ENCODE measurements at places on chromosomes 4 and X.

DNA sequence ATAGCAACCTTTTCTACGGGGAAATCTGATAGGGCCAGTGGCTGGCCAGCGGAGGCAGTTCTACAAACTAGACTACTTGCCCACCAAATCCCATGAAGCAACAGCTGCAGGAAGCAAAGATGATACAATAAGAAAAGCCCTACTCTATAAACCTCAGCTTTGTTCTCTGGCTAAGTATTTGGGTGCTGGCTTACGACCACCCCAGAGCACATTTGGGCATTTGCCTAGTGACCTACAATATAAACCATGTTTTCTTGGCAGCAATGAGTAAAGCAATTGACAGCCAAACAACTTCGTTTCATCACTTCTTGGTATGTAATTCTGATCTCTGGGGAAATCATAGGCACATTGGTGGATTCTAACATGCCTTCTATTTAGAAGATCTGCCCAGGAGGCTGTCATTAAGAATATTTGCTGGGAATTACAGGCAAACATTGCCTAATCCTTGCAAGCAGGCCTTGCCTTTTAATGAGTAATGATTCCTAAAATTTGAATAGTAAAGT lies 7.5 kb upstream of the LHFPL1 start:
- DNase-seq: no peak

DNA sequence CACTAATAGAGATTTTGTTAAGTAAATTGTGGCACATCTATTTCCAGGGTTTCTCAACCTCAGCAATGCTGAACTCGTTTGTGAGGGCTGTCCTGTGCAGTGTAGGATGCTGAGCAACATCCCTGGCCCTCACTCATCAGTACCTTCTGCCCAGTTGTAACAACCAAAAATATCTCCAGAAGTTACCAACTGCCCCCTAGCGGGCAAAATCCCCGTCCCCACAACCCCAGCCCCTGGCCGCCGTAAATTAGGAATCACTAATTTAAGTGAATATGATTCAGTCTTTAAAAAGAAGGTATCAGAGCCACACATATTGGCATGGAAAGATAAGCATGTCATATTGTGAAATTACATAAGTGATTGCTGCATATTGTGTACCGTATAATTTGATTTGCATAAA lies 123.4 kb downstream of the ASB9 start:
- peak; percentile 3 for DNase-seq

GRCh38 chrX:33307911-33308354 lies 96.6 kb upstream of the DMD start:
- peak; percentile 64 for DNase-seq

DNA sequence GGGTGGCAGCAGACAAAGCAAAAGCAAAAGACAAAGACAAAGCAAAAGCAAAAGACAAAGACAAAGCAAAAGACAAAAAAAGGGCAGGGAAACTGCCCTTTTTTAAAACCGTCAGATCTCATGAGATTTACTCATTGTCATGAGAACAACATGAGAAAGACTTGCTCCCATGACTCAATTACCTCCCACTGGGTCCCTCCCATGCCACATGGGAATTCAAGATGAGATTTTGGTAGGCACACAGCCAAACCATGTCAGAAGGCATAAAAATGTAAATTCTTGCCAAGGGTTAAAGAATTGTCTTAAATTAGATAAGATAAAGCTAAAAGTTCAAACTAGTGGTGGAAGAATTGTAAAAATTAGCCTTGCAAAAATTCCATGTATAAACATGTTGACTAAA lies 419.7 kb downstream of the TRAM1L1 start:
- DNase-seq: no peak

- DNase-seq: no peak
Measured at GRCh38 chrX:5236749-5237148, 991.9 kb downstream of the NLGN4X start.

DNA sequence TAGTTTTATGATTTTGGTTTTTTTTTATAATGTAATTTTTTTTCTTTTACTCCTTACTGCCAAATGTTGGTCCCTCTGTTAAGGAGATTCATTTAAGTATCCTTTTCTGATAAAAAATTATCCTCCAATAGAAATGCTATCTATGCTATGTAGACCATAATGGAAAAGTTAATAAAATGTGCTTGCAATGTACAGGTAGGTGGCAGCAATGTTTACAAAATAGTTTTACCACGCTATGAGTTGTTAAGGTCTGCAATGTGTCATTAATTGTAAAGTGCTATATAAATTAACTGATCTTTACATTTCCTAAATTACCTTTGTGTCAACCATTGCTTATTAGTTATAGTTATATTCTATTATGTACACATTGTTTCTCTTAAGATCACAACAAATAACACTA lies 3.8 kb upstream of the CENPC start:
- DNase-seq: peak; percentile 71

DNA sequence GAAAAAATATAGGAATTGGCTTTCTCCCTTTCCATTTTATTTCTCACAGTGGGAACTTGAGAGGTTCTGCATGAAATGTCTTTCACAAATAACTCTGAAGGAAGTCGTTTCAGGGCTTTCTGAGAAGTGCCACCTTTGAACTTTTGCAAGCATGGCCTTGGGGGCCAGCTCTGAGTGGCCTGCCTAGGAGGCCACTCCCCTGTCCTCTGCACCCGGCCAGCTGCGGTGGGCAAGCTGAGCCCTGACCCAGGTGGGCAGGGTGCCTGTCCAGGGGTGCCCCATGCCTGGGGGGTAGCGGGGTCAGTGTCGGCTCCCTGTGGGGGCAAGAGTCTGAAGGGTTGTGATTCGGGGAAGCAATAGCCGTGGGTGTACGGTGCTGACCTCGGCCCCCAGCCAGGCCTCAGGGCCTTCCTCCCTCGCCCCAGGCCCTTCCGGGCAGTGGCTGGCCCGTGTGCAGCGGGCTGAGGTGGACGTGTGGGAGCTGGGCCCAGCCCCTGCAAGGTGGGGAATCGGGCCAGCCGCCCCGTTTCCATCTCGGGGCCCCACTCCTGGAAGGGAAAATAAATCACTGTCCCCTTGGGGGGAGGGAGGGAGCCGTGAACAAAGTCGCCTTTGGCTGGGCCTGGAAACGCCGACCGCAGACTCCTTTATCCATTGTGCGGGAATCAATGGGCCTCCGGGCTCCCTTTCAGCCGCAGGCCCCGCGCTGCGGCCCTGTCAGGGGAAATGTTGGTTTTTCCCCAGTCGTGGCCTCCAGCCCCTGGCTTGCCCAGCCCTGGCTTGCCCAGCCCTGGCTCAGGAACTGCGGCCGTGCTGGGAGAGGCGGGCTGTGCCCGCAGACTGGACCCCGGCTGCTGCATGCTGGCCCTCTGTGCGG lies 3.1 kb downstream of the FGFRL1 start:
- DNase-seq: no peak

GRCh38 chrX:8988446-8988845 lies 45.5 kb downstream of the FAM9B start:
- peak; percentile 88 for DNase-seq

- no peak for DNase-seq
Measured at GRCh38 chrX:64395568-64395929, 297 bp upstream of the MTMR8 start.

GRCh38 chr4:27428661-27429060 lies 568.0 kb downstream of the STIM2 start:
- no peak for DNase-seq

DNA sequence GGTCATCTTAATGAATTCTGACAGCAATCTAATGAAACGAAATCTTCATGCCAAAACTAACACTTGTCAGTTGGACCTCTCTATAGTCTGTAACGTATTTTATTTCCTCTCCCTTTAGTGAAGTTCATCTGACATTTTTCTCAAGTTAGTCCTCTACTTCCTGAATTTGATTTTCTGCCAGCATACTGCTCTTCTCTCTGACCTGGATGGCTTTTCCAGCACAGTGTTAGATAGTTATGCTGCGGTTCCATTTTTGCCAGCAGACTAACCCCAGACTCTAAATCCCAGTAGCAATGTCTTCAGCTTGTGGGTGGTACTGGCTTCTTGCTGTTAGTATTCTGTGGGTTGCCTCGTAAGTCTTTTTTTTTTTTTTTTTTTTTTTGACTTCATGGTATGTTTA lies 146.7 kb upstream of the VEGFC start:
- peak; percentile 3 for DNase-seq

- no peak for DNase-seq
Measured at GRCh38 chrX:50622751-50623150, 152.1 kb upstream of the DGKK start.

DNA sequence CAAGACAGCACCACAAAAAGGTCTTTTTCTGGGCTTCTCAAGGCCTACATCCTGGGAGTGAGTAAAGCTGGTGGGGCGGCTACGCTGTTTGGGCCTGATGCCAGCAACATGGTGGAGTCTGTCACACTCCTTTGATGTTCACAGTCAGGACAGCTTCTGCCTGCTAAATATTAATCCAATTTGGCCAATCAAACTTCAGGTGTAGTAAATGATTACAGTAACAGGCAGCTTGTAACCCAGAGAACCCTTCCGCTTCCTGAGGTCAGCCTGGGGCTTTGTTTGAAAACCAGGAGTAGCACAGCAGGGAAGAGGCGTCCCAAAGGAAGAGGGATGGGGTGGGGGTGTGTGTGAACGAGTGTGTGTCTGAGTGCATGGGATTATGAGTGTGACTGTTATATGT lies 220.4 kb downstream of the MAML3 start:
- DNase-seq: no peak

- peak; percentile 9 for DNase-seq
Measured at GRCh38 chrX:8730812-8731558, 952 bp downstream of the ANOS1 start.

DNA sequence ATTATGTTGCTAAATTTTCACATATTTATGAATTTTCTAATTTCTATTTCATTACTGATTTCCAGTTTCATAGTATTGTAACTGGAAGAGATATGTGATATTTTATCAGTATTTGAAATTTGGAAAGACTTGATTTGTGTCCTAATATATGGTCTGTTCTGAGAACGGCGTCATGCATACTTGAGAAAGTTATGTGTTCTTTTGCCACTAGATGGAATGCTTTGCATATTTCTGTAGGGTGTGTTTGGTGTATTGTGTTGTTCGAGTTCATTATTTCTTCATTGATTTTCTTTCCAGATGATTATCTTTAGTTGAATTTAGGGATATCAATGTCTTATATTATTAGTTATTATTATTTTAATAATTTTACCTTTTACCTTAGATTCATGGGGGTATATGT lies 110.6 kb upstream of the ITM2A start:
- DNase-seq: peak; percentile 4

- no peak for DNase-seq
Measured at GRCh38 chr4:69051576-69051943, 44.7 kb upstream of the UGT2B7 start.

- no peak for DNase-seq
Measured at GRCh38 chrX:41082783-41083182, 2.5 kb upstream of the USP9X start.

GRCh38 chr4:91345632-91346031 lies 958.1 kb upstream of the GRID2 start:
- no peak for DNase-seq

- DNase-seq: no peak
Measured at GRCh38 chr4:144461906-144462305, 184.1 kb upstream of the HHIP start.

- peak; percentile 22 for DNase-seq
Measured at GRCh38 chrX:115892787-115893671, 277.5 kb upstream of the AGTR2 start.

All from epithelial cell of esophagus (primary cell).